Epithelial cell of esophagus (primary cell): ENCODE measurements at places on chromosomes 6 and 20.

GRCh38 chr6:148700741-148701311 lies 46.0 kb upstream of the UST start:
- peak; percentile 47 for DNase-seq

DNA sequence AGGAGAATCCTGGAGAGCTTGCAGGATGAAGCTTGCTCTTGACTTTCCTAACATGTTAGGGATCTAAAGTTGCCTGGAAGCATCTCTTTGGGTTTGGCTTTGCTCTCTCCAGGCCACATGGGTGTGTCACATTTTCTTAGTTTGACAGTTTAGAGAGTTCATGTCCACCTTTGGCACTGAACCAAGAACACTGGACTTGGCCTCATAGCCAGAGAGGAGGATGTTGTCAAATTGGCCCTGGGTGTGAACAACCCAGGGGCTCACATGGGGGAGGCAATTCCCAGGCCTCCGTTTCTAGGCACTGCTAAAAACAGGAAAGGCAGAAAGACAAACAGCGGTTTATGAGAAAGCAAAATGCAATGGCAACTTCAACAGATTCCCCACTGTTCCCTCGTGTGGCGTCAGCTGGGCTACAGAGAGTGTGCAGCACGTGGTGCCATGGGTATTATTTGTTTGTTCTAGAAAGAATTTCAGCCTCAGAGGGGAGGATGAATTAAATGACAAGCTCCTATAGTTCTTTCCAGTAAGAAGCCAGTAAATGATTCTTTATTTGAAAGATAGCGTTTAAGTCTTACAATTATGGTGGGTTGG lies 93.9 kb downstream of the CLIC5 start:
- no peak for DNase-seq

- no peak for DNase-seq
Observed at GRCh38 chr20:38704136-38704535, 20.1 kb upstream of the SLC32A1 start.

DNA sequence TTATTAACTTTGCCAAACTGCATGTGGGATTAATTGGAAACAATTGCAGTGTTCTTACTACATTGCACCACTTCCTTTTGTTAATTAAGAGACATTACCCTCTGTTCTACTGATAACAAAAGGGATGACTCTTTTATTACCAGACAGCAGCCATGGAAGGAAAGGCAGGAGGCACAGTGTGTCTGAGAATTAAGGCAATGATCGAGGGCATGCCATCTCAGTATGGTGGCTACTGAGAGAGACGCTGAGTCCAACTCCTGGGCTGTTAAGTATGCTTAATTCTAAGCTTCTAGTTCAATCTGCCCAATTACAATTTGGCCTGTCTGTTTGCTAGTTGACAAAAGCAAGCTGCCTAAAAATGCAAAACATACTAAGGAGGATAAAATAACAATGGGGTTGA lies 227.4 kb downstream of the PHACTR1 start:
- DNase-seq = no peak

- no peak for DNase-seq
Observed at GRCh38 chr20:58986286-58986967, 5.4 kb downstream of the NELFCD start.
